ENCODE measurements at places on chromosomes 16 and 17.

GRCh38 chr16:71916397-71916920, 21.1 kb downstream of the IST1 start:
- no peak for DNase-seq

DNA sequence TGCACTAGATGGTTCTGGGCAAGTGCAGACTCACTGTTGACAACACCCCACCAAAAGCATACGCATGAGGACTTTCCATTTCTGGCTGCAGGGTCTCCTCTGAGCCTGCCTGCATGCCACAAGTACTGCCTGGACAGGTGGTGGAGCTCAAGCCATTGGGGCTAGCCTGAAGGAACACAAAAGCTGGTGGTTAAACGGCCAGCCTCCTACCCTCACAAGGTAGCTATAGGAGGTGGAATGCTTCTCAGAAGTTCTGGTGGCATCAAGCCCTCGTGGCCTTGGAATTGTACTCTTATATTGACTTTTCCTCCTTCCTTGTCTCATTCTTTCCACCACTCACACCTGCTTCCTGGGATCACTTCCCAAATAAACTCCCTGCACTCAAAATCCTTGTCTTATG, 56.6 kb upstream of the BCAR1 start:
- DNase-seq, result no peak

DNA sequence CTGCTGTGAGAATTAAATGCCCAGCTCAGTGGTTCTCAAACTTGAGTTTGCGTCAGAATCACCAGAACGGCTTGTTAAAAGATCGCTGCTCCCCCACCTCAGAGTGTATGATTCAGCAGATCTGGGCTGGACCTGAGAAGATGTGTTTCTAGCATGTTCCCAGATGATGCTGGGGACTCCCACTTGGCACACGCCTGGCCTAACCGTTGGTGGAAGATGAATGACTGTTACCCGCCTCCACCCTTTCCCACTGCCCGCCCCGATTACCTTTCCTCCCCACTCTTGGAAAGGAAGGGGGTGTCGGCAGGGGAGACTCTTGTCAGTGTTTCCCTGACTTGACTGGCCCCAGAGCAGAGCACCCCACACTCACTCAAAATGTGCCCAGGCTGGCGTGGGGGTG, 29.3 kb upstream of the ABCC3 start:
- no peak for DNase-seq

DNA sequence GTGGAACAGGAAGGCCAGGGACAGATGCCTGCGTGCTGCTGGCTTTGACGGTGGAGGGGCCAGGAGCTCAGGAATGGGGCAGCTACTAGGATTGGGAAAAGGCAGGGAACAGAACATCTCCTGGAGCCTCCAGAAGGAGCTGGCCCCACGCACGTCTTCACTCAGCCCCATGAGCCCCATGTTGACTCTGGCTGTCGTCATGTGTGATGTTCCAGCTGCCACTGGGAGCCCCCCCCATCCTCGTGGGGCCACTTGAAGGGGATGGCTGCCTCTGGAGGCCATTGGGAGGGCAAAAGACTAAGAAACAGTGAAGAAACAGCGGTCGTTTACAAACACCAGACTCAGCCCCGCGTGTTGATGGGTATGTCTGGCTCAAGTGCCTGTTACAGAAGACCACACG, 18.5 kb upstream of the APRT start:
- no peak for DNase-seq

DNA sequence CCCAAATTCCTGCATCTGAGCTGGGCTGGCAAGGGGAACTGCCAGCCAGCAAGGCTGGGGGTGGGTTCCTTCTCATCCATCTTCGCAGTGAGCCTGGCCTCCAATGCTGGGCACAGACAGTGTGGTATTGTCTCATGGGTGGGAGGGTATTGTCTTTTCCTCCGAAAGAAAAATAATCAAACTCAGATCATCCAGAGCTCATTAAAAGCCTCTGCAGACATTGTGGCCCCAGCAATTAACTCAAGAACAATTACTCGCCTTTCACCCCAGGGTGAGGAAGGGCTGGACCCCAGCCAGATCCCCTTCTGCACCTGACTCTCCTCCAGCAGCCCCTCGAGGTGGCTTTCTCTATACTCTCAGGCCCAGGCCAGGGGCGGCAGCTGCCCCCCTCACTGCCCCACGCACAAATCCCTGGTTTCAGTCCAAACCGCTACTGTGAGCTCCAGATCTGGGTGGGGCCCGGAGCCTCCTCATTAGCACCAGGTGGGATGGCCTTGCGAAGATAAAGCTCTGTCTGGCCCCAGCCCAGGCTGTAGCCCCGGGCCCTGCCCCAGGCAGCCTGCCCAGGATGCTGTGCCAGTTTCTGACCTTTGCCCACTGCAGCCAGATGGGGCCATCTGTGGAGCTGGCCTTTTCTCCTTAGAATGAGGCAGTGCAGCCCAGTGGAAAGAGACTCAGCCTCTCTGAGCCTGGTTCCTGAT, 2.3 kb upstream of the KRT15 start:
- DNase-seq, result no peak
